ENCODE measurements at places on chromosomes 7 and 10.

DNA sequence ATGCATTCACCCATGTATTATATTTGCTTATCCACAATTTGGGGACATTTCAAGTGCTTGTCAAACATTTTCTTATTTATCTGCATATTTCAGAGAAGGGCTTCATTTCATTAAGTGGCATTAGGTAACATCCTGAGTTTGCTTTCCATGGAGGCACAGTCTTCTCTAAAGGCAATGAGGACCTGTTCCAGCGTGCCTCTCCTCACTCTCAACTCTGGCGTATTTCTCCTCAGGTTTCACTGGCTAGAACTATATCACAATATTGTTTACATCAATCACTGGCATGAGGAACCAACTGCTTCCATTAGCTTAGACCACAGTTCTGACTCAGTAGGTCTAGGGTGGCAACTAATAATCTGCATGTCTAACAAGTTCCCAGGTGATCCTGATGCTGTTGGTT, 177.2 kb downstream of the TAX1BP1 start:
- no peak for DNase-seq

- DNase-seq: no peak
Observed at GRCh38 chr7:64555046-64555445, 7.8 kb downstream of the ZNF680 start.

- no peak for DNase-seq
Observed at GRCh38 chr10:34811968-34812514, 3.1 kb downstream of the PARD3 start.

DNA sequence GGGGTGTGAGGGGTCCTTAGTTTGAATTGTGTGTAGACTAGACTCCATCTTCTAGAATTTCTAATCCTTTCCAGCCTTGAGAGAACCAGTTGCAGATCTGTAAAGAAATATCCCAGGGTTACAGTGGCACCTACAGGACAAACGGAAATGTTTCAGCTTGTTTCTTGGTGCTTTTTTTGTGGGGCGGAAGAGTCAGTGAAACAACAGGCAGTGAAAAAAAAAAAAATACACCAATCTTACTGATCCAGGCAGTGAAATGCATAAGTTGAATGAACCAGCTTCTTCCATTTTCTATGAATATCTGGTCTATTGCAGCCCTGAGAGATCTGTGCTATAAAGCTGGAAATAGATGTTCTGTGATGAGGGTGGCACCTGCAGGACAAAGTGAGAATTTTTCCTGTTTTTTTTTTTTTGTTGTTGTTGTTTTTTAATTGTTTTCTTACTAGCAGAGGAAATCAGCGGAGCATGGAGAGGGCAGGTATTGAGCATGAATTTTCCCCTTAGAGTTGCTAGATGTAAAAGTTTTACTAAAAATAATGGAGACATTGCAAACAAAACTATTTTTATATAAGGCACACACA, 81.9 kb upstream of the DYNC1I1 start:
- DNase-seq: no peak

- no peak for DNase-seq
Observed at GRCh38 chr7:43750016-43750887, 8.2 kb upstream of the BLVRA start.
